ENCODE measurements at places on chromosomes 16 and 17.

DNA sequence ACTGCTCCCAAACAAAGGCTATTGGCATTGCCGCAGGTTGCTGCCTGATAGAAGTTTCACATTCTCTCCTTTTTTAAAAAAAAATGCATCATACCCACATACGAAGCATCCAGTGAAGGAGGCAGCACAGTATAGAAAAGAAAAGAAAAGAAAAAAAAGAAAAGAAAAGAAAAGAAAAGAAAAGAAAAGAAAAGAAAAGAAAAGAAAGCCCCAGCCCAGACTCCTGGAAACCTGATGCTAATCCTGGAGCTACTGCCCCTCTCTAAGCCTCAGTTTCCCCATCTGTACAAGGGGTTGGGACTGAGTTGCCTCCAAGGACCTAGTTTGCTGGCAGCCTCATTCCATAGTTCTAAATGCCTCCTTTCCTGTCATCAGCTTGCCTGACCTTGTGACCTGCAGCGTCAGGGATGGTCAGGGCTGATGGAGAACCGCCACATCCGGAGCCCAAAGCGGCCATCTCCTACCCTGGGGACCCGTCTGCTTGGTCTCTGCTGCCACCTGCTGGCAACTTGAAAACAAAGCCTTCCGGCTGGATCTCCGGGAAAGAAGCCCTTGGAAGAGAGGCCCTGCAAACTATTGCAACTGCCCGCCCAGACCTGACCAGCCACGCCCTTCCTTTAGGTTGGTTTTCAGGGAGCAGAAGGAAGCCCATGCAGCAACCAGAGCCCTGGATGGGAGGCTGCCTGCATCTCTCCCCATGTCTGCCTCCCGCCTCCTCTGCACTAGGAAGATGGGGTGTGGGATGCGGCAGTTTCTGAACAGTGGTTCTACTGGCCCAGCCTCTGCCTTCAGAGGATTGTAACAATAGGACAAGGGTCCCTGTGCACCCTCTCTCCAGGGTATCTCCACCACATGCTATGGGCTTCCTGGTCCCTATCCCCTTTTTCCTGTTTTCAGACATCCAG lies 13.0 kb downstream of the AIPL1 start:
- DNase-seq, result no peak

DNA sequence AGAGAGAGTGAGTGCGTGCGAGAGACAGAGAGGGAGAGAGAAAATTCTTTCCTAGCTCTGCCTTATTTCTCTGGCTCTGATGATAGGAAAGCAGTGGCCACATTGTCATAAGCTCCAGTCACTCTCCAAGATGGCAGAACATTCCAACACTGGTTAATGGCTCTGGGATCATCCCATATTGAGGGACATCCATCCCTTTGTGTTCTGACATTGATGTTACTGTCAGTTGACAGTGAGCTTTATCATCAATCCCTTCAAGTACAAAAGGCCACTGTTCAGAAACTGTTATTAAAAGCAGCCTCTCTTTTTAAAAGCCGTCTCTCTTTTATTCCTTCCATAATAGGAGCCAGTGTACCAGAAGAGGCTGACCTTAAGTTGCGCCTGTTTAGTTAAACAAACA lies 1084.9 kb upstream of the RBFOX1 start:
- no peak for DNase-seq

DNA sequence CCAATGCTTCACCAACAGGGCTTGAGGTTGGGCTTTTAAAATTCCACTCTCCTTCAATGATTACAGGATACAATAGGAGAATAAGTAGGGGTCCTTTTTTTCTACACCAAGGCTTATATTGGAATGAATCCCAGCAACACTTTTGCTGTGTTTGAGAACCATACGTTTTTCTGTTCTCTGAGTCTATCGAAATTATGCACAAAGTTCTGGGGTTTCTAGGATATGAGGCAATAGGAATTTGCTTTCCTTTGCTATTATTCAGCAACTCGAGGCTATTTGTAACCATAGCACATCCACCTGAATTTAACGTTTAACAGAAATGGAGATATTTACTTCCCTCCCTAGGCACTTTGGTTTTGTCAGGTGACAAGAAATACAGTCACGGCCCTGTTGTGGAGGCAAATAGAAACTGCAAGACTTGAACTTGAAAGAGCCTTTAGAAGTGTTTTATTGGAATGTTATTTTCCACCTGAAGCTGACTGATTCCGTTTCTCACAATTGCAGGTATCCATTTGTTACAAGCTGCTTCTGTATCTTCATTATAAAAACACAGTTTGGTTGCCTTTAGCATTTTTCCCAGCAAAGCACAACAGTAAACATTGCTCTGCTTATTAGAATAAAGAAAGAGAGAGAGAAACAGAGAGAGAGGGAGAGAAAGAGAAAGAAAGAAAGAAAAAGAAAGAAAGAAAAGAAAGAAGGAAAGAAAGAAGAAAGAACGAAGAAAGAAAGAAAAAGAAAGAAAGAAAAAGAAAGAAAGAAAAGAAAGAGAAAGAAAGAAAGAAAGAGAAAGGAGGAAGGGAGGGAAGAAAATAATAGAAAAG lies 109.6 kb downstream of the HS3ST3A1 start:
- DNase-seq, result no peak

DNA sequence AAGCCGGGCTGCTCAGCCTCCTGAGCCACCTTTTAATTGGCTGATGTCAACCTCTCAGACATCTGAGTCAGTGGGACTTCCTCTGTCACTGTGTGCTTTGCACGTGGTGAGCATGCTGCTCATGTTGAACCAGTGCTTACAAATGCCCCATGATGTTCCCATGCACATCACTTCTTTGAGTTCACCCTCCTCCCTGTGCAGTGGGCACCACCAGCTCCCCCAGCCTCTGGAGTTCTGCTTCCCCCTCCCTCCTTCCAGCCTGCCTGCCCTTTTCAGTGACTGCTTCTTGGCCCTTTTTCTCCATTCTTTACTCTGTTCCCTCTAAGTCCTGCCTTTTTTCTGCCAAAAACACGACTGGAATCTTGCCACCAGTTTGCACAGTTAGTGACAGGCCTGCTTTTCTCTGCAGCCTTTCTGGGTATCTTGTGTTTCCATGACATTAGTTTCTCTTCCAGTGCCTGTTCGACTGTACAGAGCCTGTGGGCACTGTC lies 41.6 kb downstream of the USP10 start:
- DNase-seq, result no peak

GRCh38 chr17:44672479-44673093 lies 16.3 kb downstream of the MEIOC start:
- DNase-seq, result no peak

DNA sequence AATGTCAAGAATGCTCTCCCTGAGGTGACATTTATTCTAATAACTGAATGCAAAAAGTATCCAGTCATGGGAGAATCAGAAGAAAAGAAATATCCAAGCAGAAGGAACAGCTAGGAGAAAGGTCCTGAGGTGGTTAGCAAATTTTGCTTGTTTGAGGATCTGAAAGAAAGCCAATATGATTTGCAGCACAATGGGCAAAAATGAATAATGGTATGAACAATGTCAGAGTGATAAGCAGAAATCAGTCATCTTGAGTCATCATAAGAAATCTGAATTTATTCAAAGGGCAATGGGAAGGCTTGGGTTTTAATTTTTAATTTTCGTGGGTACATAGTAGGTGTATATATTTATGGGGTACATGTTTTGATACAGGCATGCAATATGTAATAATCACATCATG lies 68.5 kb downstream of the BRIP1 start:
- no peak for DNase-seq

- no peak for DNase-seq
Observed at GRCh38 chr17:72387487-72387886, 266.7 kb downstream of the SOX9 start.

GRCh38 chr17:80415626-80416137 lies 715 bp downstream of the ENDOV start:
- no peak for DNase-seq

GRCh38 chr16:3346041-3346440 lies 9.6 kb upstream of the OR2C1 start:
- DNase-seq, result no peak

DNA sequence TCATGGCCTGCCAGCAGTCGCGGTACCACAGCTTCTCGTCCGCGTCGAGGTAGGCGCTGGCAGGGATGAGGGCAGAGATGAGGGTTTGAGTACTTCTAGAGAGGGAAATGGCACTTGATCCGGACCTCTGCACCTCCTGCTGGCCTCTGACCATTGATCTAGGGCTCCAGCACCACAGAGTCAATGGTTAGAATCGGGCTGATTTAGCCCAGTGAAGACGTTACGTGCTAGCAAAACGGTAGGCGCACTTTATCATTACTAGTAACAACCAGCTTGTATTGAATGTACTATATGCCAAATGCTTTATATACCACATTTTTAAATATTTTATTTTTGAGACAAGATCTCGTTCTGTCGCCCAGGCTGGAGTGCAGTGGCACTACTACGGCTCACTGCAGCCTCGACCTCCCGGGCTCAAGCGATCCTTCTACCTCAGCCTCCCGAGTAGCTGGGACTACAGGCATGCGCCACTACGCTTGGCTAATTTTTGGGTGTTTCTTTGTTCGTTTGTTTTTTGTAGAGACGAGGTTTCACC lies 526 bp downstream of the TSNAXIP1 start:
- DNase-seq, result no peak

- no peak for DNase-seq
Observed at GRCh38 chr17:3641717-3642486, 5.3 kb downstream of the CTNS start.

- DNase-seq, result no peak
Observed at GRCh38 chr16:66228792-66229191, 137.7 kb upstream of the CDH5 start.

- no peak for DNase-seq
Observed at GRCh38 chr16:20812510-20812909, 6.2 kb downstream of the REXO5 start.

DNA sequence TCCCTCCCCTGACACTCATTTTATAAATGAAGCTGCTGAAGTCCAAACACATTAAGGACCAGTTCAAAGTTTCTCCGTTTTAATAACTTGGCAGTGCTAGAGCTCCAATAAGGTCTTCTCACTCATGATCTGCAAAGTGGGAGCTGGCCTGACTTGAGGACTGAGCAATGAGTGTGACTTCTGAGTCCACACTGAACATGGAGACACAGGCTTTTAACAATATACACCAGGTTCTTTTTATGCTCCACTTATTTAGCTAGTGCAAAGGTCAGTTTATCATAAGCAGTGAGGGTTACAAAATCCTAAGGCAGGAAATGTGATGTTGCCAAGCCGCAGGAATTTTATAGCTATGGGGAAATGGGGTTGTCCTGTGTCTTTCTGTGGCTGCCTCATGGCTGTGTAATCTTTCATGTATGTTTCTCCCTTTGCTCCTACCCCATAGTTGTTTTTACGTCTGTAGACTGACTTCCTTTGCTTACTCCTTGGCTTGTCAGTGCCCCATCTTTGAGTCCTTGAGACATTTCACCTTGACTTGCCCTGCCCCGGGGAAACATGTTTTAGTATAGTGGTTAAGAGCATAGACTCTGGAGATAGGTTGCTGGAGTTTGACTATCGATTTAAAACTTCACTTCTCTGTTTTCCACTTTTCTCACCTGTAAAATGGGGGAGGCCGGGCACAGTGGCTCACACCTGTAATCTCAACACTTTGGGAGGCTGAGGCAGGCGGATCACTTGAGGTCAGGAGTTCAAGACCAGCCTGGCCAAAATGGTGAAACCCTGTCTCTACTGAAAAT lies 12.2 kb upstream of the MMD start:
- DNase-seq, result no peak

DNA sequence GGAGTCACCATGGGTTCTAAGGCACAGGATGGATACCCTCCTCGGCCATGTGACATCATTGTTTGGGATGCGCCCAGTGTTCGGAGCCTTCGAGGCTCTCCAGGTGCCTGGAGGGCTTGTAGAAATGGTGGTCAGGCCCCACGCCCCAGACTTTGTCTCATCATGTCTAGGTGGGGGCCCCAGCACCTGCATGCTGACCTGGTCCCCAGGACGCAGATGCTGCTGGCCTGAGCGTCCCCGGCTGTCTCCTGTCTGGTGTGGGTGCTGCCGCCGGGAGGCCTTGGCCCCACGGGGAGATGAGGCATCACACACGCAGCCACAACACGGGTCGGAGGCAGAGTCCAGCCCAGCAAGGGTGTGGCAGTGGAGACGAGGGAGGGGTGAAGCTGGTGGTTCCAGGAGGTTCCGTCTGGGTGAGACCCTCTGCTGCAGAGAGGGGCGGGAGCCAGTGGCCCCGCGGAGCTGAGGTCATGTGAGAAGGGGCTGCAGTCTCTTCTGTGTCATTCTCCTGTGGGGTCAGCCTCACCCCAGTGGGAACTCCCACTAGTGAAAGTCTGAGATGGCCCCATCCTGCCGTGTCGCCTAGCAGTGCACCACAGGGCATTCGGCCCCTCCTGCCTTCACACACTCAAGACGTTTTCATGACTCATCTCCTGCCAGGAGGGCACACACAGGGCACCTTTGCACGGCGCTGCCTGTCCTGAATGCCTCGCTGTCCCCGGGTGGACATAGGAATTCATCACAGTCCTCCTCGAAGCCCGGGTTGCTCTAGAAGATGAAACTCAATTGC lies 46.6 kb downstream of the JPH3 start:
- no peak for DNase-seq

DNA sequence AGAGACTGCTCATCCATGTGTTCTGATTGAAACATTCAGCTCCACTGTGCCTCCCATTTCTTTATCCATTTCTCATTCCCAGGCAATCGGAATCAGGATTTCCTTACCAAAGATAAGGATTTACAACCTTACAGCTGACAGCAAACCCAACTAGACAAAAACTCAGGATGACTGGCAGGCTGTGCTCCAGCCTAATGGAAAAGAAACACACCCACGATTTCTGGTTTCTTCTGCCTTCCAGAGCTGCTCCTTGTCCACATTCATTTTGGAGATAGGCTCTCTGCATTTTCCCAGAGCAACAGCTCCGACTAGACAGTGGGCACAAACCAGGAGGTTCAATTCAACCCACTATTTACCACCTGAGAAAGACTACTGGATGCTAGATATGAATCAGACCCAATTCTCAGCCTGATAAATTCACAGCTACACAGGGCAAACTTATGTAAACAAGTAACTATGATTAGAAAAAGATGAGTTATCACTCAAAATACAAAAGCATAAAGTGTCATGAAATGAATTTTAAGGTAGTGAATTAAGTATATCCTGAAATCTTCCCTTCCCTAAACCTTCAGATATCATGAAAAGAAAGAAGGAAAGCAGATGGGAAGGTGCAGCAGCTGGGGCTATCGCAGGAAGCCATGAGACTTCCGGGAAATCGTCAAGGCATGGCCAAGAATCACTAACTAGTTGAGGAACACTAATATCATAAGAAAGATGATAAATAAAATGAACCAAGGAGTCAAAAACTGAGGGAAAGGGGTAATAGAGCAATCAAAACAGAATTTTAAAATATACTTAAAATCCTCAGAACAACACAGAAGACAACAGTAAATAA lies 44.8 kb upstream of the CLEC18B start:
- no peak for DNase-seq

GRCh38 chr16:70753694-70754325 lies 47.1 kb downstream of the VAC14 start:
- DNase-seq, result no peak
